ENCODE measurements at places on chromosomes 5 and 9.
A peak's percentile ranks its signal among the peaks of the same experiment; 100 is the strongest.

DNA sequence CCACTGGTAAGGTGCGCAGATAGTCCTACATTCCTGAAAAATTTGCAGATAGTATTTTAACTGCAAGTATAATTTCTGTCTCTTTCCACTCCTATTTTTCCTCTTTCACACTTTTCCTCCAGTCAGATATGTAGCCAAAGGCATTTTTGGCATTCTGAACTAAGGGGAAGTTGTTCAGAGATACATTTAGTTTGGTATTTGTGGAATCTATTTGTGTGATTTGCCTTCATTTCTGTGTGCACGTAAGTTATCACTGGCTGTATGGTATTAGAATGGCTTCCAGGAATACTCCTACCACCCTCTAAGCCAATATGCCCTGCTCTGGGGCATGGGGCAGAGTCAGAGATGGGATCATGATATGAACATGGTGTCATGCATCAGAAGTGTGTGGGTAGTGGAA is 45.8 kb upstream of the GRAMD2B start:
- no peak for DNase-seq

- DNase-seq: no peak
These were observed 15.8 kb upstream of the LCP2 start for GRCh38 chr5:170313344-170313743.

DNA sequence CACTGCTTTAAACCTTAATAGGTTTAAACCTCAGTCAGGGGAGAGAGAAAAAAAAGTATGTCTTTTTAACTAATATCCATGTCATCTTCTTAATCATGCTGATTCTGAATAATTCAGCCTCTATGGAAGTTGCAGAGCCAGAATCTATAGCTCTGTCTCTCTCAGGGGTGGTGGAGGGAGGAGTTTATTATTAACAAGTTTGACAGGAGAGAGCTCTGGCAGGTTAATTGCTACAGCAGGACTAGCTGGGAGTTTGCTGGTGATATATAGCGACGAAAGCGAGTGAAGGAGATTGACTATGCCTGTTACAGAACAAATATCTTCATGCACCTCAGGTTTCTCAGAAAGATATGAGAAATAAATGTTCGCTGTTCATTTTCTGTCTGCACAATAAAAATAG is 586.4 kb downstream of the TLE4 start:
- DNase-seq: no peak

DNA sequence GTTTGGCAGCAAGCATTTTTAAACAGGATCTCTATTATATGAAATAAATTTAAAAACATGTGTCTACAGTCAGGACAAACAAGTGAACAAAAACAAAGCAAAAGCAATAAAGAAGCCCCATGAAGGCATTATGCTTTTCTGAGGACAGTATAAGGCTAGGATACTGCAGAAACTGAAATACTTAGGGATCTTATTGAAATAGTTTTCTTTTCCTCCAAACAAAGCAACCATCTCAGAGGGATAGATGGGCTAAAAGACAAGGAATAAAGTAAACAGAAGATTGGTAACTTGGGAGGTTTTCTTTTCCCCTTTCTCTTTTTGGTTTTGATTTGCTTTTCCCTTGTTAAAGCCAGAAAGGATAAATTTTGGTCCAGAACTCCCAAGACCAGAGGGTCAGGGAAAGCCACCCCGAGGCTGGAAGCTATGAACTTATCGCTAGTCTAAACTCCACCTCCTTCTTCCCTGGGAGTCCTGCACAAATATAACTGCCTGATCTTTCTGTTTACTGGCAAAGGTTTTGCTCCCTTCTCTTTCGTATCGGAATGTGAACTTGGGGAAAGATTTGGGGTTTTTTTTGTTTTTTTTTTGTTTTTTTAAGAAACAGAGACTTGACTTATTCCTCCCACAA is 164.0 kb downstream of the GHR start:
- DNase-seq: no peak

DNA sequence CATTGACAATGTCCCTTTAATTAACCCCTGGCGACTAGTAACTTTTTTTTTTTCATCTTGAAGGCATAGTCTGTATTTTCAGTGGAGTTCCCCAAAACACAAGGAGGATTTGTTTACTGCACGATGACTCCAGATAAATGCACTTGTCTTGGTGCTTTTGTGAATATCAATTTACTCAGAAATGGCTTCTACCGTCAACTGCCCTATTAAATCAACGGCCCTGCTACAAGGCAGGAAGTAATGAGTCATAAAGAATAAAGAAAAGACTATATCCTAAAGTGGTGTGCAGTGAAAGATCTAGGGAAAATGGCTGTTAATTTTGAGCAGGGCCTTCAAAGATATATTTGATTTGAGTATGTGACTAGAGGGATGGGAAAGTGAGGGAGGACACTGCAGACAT is 388.3 kb upstream of the CHD1 start:
- no peak for DNase-seq

GRCh38 chr9:34443976-34444375 is 14.4 kb downstream of the FAM219A start:
- no peak for DNase-seq

DNA sequence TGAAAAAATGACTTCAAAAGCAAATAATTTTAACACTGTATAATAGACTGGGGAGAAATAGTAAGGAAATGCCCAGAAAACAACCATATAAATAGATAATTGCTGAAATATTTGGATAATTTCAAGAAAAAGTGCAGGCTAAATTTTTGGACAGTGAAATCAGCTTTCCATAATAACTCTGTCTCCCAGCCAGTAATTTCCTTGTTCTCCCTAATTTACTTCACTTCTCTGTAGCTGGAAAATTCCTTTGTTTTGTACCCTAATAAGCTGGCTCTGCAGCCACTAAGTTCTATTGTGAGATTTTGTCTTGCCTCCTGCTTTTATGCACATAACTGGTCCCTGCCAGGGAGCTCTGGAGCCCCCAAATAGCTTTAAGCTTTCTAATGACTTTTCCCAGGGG is 27.7 kb downstream of the PRDM6 start:
- DNase-seq: no peak

DNA sequence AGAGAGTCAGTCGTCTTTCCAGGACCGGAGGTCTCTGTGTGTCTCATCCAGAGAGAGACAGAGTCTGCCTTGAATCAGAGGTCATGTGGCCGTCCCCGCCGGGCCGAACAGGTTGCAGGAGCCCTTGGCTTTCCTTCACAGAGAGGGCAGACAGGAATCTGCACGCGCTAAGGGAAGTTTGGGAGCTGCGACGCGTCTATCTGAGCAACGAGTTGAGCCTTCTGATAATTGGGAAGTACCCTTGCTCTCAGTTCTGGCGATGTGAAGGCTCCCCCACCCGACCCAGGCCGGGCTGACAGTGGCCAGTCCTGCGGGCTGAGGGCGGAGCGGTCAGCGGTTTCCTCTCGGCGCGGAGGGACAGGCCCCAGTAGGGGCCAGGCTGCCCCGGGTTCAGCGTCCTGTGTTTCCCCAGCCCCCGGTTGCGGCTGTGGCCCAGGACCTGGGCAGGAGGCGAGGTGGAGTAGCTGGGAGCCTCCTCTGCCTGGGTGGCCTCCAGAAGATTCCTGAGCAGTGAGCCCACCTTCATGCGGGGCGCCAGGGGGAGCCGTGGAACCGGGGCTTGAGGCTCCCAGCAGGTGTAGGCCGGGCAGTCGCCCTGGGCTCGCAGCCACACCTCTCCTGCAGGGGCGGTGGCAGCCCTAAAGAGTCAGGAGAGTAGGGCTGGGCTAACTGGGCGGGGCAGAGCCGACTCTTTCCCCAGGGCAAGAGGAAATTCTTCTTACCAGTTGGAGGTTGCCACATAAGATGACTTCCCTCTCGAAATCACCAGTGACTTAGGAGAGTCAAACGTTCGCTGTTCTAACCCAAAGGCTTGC is 13.9 kb downstream of the NR2F1 start:
- DNase-seq: peak; percentile 70

- DNase-seq: no peak
These were observed 657.4 kb downstream of the BRINP1 start for GRCh38 chr9:118711843-118712242.

- no peak for DNase-seq
These were observed 401.4 kb upstream of the IRX1 start for GRCh38 chr5:3194271-3194670.

GRCh38 chr9:137680444-137681358 is 61.9 kb downstream of the EHMT1 start:
- no peak for DNase-seq

DNA sequence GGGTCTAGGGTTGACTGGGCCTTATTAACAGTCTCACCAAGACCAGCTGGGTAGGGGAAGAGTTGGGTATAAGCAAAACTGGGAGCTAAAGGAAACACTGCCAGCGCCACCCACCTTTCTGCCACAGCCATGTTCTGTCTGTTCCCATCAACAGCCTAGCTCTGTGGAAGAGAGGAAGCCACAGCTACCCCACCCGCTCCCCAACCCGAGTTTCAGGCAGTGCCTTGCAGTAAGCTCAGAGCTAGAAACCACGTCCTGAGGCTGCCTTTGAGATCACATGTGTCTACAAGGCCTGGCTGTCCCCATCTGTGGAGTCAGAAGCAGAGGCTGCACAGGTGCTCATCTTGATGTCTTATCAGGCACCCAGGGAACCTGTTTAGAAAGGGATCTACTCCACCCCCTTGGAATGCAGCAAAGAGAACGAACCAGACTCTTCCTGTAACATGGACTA is 15.3 kb downstream of the HNRNPH1 start:
- DNase-seq: no peak

- DNase-seq: no peak
These were observed 196.6 kb downstream of the FANCC start for GRCh38 chr9:95120781-95121370.

GRCh38 chr9:137382444-137383080 is 40.4 kb downstream of the EXD3 start:
- no peak for DNase-seq

- no peak for DNase-seq
These were observed 69.5 kb upstream of the IQGAP2 start for GRCh38 chr5:76333571-76333970.

Measured in Calu3 (cell line).